Activated naive CD8-positive, alpha-beta T cell treated with anti-CD3 and anti-CD28 coated beads, Interleukin-2, amount 10 ng/mL, durations not matched to agents 7 days and 5 days (primary cell): ENCODE measurements at places on chromosomes 12 and 14. TPM values are rescaled to one million over a fixed set of nuclear protein-coding genes. Genes with fewer than 3 reads are reported as not detected.

DNA sequence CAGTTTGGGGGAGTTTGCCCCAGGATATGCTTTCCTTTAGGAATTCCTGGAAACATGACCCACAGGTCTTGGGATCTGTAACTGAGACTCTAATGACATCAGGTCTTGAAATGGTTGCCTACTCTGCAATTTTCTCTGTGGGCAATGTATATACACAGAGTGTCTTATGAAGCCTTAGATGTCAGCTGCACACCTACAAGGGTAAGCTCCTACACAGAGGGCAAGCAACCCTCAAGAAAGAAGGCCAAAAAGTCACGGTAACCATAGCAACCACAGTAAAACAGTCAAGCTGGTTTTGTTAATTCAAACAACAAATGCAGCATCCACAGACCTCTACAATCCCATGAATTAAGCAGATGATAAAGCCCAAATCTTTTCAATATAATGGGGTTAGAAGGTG, 293.0 kb downstream of the SSPN start:
- no peaks in the 10 kb centered on the region for H3K4me1 ChIP-seq
- DNase-seq = no peak
- no peak overlapping the region for H3K27ac ChIP-seq

DNA sequence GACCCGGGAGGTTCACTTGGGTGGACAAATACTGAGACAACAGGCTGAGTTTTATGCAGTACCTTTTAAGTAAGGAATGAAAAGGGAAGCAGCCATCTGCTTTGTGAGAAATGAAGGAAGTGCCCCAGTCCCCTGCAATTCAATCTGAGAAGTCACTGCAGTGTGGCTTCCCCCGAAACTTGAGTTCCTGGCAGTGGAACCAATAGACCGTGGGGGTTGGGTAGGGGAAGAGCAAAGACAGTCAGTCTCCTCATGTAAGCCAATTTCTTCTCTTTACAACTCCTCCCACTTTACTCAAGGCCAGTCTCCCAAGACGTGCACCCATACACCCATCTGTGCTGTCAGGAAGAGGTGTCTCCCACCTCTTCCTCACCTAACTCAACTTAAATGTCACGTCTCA, 206.5 kb downstream of the BCAT1 start:
- H3K4me3 ChIP-seq = no peak overlapping the region
- peaks cover 4% of the 10 kb centered on the region for H3K4me1 ChIP-seq
- no peak overlapping the region for H3K27ac ChIP-seq
- DNase-seq = no peak

DNA sequence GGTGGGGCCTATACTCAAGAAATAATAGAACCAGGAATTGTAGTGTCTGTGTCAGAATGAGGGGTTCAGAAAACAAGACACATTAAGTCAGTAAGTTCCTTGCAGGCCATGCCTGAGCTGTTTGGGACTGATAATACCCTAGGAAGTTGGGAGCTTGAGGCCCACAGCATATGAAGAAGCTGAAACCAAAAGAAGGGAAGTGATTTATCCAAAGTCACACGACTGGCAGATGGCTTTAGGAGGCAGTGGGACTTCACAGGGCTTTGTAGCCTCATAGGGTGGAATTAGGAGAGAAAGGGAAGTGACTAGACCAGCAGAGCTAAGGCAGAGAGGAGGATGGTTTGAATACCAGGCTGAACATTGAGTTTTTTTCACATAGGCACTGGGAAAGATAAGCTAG, 56.6 kb upstream of the SRSF5 start:
- H3K4me3 ChIP-seq = no peak overlapping the region
- H3K27me3 ChIP-seq = no peaks in the 10 kb centered on the region
- no peak for DNase-seq
- peaks cover 47% of the 10 kb centered on the region for H3K4me1 ChIP-seq
- H3K27ac ChIP-seq = peak overlapping the region; percentile 53

- peak overlapping the region; percentile 99 for H3K4me3 ChIP-seq
- H3K27me3 ChIP-seq = no peaks in the 10 kb centered on the region
- H3K27ac ChIP-seq = peak overlapping the region; percentile 99
Observed at GRCh38 chr14:92653162-92653651, 95.2 kb downstream of the LGMN start.

GRCh38 chr14:55583942-55584468, 4.0 kb downstream of the KTN1 start:
- peaks cover 32% of the 10 kb centered on the region for H3K4me1 ChIP-seq
- H3K27me3 ChIP-seq = no peaks in the 10 kb centered on the region
- no peak overlapping the region for H3K4me3 ChIP-seq
- DNase-seq = no peak
- H3K36me3 ChIP-seq = peaks cover 2% of the 10 kb centered on the region
- no peak overlapping the region for H3K27ac ChIP-seq

GRCh38 chr12:18951218-18951617, 178.3 kb upstream of the PLEKHA5 start:
- H3K4me3 ChIP-seq = no peak overlapping the region
- H3K27ac ChIP-seq = no peak overlapping the region
- H3K4me1 ChIP-seq = no peaks in the 10 kb centered on the region

The ELK3 gene
- total RNA-seq = 19.1 TPM
